ENCODE measurements at places on chromosomes 5 and 9. TPM values are rescaled to one million over a fixed set of nuclear protein-coding genes. Genes with fewer than 3 reads are reported as not detected.
A peak's percentile ranks its signal among the peaks of the same experiment; 100 is the strongest.

DNA sequence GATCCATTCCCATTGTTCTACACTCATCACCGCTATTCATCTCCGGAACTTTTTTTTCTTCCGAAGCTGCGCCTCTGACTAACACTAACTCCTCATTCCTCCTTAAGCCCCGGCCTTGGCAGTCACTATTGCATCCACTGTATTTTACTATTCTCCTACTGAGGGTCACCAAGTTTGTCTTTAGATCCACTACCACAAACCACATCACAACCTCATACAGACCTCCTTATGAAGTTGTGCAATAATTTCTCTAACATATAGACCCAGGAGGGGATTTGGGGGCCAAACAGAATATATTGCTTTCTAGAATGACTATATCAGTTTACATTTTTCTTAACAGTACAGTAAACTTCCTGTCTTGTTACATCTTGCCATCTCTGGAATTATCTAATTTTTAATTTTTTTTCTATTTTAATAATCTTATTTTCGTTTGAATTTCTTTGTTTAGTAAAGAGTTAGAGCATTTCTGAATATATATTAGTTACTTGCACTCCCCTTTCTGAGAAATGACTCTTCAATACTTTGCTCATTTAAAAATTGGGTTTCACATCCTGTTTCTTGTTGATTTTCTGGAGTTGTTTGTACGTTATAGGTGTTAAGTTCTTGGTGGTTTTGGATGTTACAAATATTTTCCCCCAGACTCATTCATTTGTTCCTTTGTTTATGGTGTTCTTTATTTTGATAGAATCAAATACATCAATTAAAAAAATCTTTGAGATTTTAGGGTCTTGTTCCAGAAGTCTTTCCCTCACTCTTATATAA lies 37.1 kb downstream of the DMRT2 start:
- no peak for DNase-seq

GRCh38 chr9:19162026-19162366 lies 34.7 kb upstream of the PLIN2 start:
- no peak for DNase-seq

- DNase-seq = no peak
Observed at GRCh38 chr9:33467526-33467925, 6.2 kb downstream of the NOL6 start.

DNA sequence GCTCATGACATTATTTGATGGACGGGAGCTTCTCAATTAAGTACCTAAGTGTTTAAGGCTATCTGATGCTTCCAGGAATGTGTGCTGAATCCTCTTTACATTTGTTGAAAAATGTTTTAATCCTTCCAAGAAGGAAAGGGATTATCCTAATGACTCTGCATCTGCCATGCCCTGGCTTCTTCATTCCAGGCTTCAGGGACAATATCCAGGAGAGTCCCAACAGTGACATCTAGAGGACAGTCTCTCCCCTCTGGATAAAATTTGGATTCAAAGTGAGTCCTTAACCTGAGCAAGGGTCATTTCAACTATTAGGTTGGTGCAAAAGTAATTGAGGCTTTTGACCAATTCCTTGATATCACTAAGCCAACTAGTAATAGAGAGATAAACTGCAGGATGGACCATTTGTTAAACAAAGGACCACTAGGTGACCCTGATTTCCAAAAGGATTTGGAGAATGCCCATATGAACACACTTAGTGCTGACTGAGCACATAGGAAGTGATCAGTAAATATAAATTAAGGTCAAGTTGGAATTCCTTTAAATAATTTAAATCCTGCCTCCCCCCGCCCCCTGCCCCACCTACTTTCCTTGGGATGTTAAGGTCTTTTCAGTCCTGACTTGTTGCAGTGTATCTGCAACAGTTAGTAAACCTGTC lies 19.1 kb downstream of the TNFSF8 start:
- DNase-seq = peak; percentile 72

GRCh38 chr9:93634311-93635185 lies 58.2 kb downstream of the PHF2 start:
- no peak for DNase-seq

DOCK8 gene
- total RNA-seq = 0.94 TPM

PDE6A gene
- total RNA-seq = not detected

DNA sequence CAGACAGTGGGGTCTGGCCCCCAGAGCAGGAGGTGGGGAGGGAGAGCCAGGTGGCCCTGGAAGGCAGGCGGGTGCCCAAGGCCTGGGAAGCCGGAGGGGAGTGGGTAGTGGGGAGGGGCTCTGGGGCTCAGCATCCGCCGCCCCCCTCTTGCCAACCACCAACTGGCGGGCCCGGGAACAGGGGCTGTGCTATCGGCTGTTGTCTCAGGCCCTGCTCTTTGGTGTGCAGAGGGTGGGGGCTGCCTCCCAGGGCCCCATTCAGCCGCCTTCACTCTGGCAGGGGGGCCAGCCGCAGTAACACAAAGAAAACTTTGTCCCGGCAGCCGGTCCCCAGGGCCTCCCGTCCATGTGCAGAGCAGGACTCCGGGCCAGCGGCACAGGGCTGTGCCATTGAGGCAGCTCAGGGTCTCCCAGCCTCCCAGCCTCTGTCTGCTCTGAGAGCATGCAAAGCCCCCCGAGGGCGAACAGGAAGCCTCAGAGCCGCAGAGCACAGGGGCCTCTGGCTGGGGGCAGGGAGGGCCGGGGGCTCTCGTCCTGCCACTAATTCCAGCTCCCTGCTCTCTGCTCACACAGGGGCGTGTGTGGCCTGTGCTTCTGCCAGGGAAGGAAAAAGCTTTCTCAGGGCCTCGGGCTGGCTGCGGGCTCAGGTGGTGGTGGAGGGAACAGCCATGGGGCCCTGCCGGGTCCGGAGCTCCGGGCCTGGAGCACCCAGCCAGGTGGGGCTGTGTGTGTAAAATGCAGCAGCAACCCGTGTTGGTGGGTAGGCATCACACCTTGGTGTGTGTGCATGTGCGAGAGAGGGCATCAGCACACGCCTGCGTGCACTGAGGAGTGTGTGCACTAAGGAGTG lies 54.2 kb upstream of the NOTCH1 start:
- no peak for DNase-seq

GRCh38 chr9:3746296-3747275 lies 220.8 kb upstream of the RFX3 start:
- DNase-seq = no peak

DNA sequence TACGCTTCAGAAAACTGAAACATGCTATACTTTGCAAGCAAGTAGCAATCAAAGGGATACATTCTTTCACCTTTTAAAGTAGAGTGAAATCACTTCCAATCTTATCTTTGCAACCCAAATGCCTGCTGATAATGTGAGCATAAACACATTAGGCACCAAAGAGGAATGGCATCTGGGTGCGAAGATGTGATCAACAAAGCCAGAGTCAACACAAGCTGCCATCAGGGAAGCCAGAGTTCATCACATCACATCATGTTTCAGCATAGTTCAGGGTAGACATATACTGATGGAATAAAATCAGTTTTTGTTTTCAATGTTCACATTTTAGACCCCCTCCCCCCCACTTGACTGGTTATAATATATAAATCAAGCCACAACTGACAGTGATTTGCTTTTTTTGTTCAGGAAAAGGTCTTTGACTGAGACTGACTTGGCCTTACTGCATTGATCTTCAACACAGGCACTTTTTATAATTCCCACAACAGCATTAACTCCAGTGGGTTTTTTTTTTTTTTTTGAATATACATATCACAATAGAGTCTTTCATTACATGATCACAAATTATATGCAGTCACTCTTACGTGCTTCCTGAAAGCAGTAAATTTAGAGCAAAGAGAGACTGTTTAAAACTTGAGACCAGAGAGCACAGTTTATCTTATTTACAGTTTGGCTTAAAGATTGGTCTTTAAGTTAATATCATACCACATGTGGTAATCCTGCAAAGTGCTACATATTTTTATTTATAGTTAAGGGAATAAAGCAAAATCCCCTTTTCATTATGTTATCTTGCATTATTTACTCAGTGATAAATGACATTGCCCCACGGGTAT lies 20.3 kb downstream of the AOPEP start:
- no peak for DNase-seq

GRCh38 chr5:136054142-136055019 lies 25.6 kb downstream of the TGFBI start:
- DNase-seq = no peak

DNA sequence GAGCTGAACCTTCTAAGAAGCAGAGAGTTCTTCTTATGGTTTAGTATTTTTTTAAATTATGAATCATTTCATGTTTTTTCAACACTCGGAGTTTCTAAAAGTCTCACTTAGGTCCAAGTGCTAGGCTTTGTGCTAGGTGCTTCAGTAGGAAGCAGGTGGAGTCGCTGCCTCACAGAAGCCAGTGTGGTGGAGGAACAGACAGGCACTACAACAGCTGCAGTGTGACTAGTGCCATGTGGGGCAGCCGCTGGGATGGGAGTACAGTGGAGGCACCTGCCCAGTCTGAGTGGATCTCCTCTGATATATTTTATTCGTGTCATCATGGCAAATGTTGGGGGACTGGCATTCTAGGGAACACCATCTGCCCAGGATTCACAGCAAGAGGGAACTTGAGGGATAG lies 15.3 kb downstream of the PCDHGC5 start:
- DNase-seq = no peak

DNA sequence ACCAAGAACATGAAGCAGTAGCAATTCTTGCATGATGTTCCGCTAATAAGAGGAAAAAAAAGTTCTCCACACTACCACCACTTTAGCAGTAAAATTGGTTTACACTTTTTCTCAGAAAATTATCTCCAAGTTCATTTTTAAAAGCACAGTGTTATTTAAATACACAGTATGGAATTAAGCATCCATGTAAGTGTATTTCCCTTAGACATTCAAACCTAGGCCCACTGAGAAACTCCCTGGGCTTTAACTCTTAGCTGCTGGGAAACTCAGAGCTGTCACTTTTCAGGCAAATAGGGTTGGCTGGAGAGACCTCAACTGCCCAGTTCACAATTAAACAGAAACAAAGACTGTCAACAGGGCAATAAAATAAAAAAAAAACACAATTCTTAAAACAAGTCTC lies 2.7 kb downstream of the GNAQ start:
- no peak for DNase-seq

GRCh38 chr9:96140296-96141127 lies 161.5 kb downstream of the HSD17B3 start:
- peak; percentile 47 for DNase-seq

DNA sequence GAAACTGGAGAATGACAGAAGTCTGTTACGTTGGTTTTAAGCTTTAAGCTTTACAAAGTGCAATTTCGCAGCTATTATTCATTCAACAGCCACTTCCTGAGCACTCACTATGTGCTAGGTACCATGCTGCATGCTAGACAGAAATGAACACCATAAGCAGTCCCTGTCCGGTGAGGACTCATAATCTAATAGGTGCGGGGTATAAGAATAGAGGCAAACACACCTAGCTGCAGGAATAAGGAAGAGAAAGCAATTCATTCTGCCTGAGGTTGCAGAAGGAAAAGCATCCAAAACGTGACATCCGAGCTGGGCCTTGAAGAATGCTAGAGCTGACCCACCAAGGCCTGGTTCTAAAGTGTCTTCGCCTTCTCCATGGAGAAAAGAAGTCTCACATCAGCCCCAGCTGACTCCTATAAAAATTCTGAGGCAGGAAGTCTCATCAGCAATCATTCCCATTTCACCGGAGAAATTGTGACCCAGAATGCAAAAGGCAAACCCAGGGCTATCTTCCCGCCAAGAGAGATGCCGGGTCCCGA lies 542 bp downstream of the FKBP15 start:
- no peak for DNase-seq

CARTPT gene
- total RNA-seq = not detected

TAF1L gene
- total RNA-seq = 0.04 TPM

- DNase-seq = no peak
Observed at GRCh38 chr5:89513299-89514044, 630.5 kb upstream of the MEF2C start.

DNA sequence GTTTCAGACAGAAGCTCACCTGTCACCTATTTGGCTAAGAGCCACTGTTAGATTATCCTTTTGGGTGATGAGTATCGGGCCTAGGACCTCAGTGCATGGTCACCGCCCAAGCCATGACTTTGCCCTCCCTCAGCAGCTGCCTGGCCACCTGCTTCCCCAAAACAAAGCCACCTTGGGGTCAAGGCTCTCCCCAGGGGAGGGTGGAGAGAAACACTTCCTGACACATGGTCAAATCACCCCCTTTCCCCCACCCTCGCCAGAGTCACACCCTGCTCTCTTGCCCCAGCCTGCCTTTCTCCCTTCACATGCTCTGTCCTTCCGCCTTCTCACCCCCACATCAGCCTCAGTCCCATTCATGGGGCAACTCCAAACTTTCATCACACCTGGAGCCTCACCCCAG lies 1.7 kb upstream of the HBEGF start:
- no peak for DNase-seq

CYSRT1 gene
- 1.4 TPM for total RNA-seq

- no peak for DNase-seq
Observed at GRCh38 chr9:114291886-114292590, 30.9 kb upstream of the ORM1 start.

ZNF366 gene
- not detected for total RNA-seq

GARNL3 gene
- 12.6 TPM for total RNA-seq

DNA sequence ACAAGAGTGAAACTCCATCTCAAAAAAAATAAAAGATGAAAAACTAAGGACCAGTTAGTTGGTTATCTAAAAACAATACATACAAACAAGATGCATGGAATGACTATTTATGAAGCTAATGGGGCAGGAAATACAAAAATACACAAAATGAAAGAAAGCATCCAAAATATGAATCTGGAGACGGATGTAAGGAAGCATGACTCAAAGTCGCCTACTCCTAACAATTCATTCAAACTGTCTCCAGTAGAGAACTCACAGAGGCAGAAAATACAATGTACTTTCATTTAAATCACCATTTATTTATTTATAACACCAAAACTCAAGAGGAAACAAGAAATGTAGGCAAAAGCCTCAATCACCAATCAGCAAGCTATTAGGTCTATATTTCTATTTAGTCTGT lies 68.4 kb downstream of the SCAI start:
- DNase-seq = no peak

- DNase-seq = peak; percentile 38
Observed at GRCh38 chr5:106956187-106956586, 714.5 kb downstream of the EFNA5 start.

- DNase-seq = peak; percentile 86
Observed at GRCh38 chr5:157148734-157149615, 6.3 kb upstream of the MED7 start.

CTNND2 gene
- total RNA-seq = 7.0 TPM

LCN12 gene
- 0.69 TPM for total RNA-seq

GABRB2 gene
- total RNA-seq = 0.94 TPM

INSYN2B gene
- 4.4 TPM for total RNA-seq

TTC33 gene
- 11.5 TPM for total RNA-seq

PCDHGC4 gene
- 2.3 TPM for total RNA-seq

- DNase-seq = no peak
Observed at GRCh38 chr5:164153469-164154172, 648.2 kb downstream of the MAT2B start.

All from GM23338 (cell line).